ENCODE measurements at places on chromosomes 4 and X.

GRCh38 chr4:2901186-2901585, 57.5 kb downstream of the ADD1 start:
- DNase-seq = no peak

- peak; percentile 26 for DNase-seq
Observed at GRCh38 chr4:77959566-77960338, 97.1 kb downstream of the MRPL1 start.

DNA sequence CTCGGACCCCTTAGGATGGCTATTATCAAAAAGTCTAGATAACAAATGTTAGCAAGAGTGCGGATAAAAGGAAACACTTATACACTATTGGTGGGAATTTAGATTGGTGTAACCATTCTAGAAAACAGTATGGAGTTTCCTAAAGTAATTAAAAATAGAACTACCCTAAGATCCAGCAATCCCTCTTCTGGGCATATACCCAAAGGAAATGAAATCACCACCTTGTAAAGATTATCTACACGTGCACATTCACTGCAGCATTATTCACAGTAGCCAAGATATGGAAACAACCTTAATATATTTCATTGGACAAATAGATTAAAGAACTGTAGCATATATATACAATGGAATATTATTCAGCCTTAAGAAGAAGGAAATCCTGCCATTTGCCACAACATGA, 462.4 kb downstream of the IQCM start:
- DNase-seq = no peak

GRCh38 chr4:71872767-71873415, 89.0 kb upstream of the GC start:
- DNase-seq = peak; percentile 21

- DNase-seq = peak; percentile 63
Observed at GRCh38 chr4:109559983-109560686, at the start of gene MCUB. MCUB (plus strand) TSS chr4:109560246; CDS start chr4:109560338, 92 bp downstream.

DNA sequence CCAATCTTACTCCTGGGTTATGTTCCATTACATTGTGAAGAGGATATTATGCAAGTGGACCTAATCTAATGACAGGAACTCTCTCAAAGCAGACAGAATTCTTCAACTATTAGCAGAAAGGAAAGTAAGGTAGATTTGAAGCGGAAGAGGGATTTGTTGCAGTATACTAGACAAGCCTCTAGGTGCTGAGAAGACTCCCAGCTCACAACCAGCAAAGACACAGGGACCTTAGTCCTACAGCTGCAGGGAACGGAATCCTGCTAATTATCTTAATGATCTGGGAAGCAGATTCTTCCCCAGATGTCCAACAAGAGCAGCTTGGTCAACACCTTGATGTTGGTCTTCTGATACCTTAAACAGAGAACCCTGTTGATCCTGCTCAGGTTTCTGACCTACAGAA, 73.6 kb downstream of the STK32B start:
- DNase-seq = no peak

GRCh38 chrX:110442635-110443034, 84.0 kb downstream of the RTL9 start:
- no peak for DNase-seq

GRCh38 chr4:38989487-38989886, 42.7 kb downstream of the TMEM156 start:
- DNase-seq = no peak

GRCh38 chr4:117560329-117560728, 474.0 kb upstream of the NDST3 start:
- DNase-seq = no peak

GRCh38 chr4:152106113-152106763, 345.4 kb upstream of the GATB start:
- no peak for DNase-seq

- DNase-seq = no peak
Observed at GRCh38 chr4:83255584-83255983, 29.0 kb downstream of the COQ2 start.

GRCh38 chr4:56531823-56532222, 26.2 kb downstream of the ARL9 start:
- no peak for DNase-seq

DNA sequence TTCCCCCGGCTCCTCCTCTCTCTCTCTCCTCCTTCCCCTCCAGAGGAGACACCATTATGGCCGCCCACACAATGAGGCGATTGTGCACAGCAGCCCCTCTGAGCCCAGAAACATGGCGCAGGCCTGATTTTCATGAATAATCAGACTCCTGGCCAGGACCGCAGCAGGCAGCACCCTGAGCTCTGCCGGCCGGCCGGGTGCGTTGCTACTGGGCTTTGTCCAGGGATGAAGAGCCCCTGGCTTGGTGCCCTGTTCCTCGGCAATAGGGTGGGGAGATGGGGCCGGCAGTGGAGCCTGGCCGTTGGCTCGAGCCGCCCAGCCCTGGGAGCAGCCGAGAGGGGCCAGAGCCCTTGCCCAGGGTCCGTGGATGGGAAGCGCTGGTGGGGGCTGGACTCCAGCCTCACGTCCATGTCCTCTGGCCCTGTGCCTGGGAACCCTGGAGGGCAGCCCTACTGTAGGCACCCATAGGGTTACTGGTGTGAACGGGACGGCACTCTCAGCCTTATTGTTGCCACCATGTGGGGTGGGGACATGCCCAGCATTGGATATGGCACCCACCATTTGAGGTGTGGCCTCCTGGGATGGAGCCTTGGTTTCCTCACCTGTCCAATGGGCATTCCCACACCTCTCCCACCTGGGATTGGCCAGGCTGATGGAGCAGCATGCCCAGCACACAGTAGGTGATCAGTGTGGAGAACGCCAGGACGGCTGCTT, 103.0 kb downstream of the SORCS2 start:
- DNase-seq = no peak

DNA sequence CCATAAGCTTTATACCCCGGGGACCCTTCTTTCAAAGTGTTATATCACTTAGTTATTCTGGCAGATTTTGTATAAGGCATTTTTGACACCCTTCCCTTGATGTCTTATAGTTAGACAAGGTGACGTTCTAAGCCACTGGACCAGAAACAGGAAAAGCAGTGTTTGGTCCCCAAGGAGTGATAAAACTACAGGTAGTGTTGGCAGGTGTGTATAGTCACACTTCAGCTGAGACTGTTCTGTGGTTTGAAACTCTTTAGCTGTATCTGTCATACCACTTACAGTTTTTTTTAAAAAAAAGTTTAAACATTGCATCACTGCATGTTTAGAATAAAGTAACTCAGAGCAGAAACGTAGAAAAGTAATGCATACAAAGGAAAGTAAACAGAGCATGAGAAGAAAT, 48.5 kb downstream of the TLL1 start:
- DNase-seq = no peak

GRCh38 chr4:118270492-118270891, 82.3 kb downstream of the PRSS12 start:
- peak; percentile 42 for DNase-seq

DNA sequence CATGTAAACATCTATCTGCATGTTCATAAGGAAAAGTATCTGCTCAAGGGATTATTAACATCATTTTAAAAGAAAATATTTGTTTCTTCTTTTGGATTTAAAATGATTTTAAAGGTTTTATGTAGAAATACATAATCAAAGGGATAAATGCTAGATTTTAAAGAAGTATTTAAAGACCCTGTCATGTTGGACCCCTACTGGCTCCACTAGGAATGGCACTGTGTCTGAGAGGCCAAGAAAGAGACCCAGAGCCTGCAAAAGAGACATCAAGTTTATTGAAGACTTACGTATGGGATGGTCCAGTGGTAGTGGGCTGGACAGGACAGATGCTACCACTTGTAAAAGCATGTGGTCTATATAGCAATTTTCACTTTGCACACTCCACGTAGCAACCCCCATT, 78.7 kb upstream of the PCDH18 start:
- DNase-seq = no peak

GRCh38 chr4:101160792-101161592, 186.3 kb downstream of the PPP3CA start:
- DNase-seq = no peak

GRCh38 chrX:11261260-11261659, 32.0 kb upstream of the AMELX start:
- DNase-seq = no peak

- DNase-seq = no peak
Observed at GRCh38 chr4:1023895-1024740, 12.7 kb downstream of the FGFRL1 start.

GRCh38 chrX:18927558-18927957, 56.4 kb downstream of the PHKA2 start:
- DNase-seq = no peak

DNA sequence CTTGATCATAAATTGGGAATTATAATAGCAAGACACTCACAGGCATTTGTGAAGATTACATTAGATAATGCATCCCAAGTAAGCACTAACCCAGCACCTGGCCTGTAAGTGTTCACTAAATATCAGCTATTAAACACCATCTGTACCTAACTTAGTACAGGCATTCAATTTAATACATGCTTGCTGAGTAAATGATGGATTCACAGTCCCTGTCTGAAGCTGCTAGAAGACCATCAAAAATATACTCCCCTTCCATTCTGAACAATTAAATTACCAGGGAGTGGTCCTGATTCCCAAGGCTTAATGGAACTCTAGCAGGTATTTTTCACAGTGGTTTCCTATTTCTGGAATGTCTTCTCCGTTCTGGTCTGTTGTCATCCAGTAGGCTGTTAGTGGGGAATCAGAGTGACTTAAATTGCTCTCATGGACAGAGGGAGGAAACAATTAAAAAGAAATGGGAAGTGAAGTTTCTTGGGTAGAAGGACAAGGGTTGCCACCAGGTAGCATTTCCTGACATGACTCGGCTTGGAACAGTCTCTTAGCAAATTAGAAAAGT, 233.9 kb downstream of the PTTG2 start:
- DNase-seq = no peak

DNA sequence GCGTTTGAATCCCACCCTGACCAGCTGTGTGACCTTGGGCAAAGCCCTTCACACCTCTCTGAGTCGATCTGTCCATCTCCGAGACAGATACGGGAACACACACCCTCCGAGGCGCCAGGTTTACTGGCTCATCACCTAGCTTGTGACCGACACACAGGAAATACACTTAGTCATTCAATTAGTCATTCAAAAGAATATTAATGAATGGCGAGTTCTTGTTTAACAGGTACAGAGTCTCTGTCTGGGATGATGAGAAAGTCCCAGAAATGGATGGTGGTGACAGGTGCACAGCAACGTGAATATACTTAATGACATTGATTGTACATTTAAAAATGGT, 80.6 kb downstream of the PPP2R2C start:
- no peak for DNase-seq

DNA sequence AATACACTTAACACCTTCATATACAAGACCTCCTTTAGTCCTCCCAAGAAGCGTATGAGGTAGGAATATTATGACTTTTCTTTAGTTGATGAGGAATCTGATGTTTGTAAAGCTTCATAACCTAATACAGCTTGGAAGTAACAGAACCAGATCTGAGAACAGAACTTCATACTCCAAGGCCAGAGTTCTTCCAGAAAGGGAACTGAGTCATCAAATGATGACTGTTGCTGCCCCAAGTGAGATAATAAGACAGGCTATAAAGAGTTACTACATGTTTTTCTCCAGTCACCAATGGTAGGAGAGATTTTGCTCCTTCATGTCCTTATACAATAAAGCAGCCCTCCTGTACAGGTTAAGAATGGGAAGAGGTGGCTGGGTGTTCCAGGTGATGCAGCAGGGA, 74.3 kb upstream of the ANXA3 start:
- no peak for DNase-seq

GRCh38 chr4:4321951-4322688, 32.1 kb downstream of the ZBTB49 start:
- no peak for DNase-seq

- no peak for DNase-seq
Observed at GRCh38 chr4:83036991-83037665, 2.1 kb downstream of the COPS4 start.

- DNase-seq = no peak
Observed at GRCh38 chr4:182547435-182547834, 304.2 kb downstream of the TENM3 start.

DNA sequence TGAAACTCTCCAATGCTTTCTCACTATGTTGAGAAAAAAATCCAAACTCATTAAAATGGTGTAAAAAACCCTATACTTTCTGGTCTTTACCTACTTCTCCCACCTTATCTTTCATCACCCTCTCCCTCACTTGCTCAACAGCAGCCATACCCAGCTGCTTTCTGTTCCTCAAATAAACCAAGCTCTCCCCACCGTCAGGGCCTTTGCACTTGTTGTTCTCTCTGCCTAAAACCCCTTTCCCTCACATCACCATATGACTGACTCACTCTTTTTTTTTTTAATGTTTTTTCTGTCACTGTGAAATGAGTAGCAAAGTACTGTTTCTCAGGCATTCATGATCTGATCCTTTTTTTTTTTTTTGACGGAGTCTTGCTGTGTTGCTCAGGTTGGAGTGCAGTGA, 122.3 kb upstream of the TMEM164 start:
- DNase-seq = no peak

- DNase-seq = no peak
Observed at GRCh38 chr4:110294165-110294564, 95.8 kb upstream of the ELOVL6 start.

GRCh38 chr4:98612318-98613250, 45.8 kb downstream of the TSPAN5 start:
- DNase-seq = no peak

- DNase-seq = no peak
Observed at GRCh38 chr4:19402581-19403065, 849.1 kb upstream of the SLIT2 start.

- DNase-seq = no peak
Observed at GRCh38 chr4:6325788-6326290, 56.2 kb downstream of the WFS1 start.

GRCh38 chrX:136196691-136197155, 49.4 kb downstream of the FHL1 start:
- DNase-seq = no peak

- DNase-seq = peak; percentile 56
Observed at GRCh38 chrX:8815460-8816065, 14.4 kb upstream of the FAM9A start.

DNA sequence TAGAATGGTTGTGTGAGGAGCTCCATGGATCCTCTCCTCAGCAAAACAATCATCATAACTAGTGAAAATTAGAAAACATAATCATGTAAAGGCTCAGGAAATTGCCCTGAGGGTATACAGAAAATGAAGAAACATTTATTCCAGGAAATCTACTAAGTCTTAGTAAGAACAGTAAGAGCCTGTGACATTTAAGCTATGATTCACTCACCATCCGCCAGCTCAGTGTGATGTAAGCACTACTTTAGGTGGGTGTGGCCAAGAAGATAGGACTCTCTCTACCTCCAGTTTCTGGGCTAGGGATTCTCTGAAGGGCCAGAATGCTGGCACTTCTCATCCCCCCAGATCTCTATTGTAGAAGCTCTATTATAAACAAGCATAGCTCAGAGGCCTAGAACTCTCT, 147.5 kb downstream of the DLG3 start:
- DNase-seq = no peak
